ENCODE measurements at places on chromosomes 3 and 15.

DNA sequence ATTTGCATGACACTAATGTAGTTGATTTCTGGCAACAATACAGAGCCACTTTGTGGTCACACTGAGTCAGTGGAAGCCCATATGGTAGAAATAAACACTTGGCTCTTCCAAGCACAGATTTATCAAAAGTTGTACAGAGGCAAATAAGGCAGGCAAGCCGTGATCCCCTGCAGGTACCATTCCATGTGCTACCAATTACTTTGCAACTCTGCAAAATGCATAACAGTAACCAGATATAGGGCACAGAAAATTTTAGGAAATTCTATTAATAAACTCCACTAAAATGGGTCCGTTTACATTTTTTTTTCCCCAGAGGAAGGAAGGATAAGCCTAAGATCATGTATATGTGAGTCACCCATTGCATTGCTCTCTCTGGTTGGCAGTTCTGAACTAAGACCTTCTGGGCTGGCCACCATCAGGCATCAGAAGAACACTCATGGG is 103.1 kb upstream of the PTX3 start:
- DNase-seq = peak; percentile 72

- DNase-seq = no peak
Measured at GRCh38 chr15:58669108-58669507, 80.4 kb downstream of the ADAM10 start.

GRCh38 chr3:65130782-65131181 is 443.0 kb upstream of the ADAMTS9 start:
- DNase-seq = no peak

- no peak for DNase-seq
Measured at GRCh38 chr15:63544258-63545026, 40.0 kb downstream of the USP3 start.

DNA sequence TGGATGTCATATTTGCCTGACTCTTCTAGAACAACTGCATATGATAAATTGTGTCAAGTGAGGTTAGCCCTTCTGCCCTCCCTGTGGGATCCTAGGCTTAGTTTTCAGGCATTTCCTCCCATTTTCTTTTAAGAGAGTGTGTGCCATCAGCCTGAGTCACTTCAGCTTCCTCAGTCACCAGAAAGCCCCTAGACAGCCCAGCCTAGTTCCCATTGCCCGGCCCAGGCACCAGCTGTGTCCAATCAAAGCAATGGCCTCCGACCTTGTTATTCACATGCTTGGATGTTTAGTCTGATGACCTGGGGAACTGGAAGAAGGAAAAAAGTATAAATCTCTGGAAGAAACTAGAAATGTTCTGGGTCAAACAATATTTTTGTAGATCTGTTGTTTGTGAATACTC is 221.9 kb upstream of the LRIG1 start:
- peak; percentile 62 for DNase-seq

Measured in BJ (cell line).